Activated T-cell treated with anti-CD3 and anti-CD28 coated beads, Interleukin-2, amount 50 U/mL, for 1 hour (primary cell): ENCODE measurements at places on chromosomes 11 and 22.

GRCh38 chr11:1883346-1884302 lies 8.1 kb downstream of the PRR33 start:
- no peak for DNase-seq

DNA sequence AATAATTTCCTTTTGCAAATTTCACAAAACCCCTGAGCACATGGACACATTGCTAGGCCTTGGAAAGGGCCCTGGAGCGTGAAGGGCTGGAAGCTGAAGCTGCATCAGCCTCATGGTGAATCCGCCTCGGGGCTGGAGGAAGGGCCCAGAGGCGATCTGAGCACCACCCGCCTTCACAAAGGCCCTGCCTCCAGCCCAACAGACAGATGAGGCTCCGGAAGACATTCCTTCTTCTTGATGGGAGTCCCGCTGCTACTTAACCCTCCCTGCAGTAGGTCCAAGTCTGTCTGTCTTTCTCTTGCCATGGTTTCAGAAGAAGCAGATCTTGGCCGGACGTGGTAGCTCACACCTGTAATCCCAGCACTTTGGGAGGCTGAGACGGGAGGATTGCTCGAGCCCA lies 16.5 kb downstream of the ARRB1 start:
- DNase-seq, result no peak

GRCh38 chr11:7671347-7672215 lies 1.7 kb downstream of the CYB5R2 start:
- no peak for DNase-seq

DNA sequence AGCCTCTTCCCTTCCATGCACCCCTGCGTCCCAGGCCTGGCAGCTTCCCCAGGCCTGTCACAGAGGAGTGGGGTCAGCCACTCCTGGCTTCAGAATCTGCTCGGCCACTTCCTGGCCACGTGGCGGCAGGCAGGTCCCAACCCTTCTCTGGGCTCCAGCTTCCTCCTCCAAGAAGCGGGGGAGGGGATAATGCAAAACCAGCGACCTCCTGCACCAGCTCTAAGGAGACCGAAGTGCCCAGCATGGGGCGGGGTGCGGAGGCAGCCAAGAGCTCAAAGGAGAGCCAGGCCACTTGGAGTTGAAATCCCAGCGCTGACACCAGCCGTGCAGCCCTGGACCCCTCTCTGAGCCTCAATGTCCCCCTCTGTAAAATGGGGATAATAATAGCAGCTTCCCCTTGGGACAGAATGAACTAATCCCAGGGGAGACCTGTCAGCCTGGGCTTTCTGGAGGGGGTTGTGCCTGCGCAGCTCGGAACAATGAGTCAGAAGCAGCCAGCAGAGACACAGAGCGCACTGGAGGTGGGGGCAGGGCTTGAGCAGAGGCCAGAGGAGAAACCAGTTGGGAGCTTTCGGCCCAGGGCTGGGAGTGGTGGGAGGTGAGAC lies 22.8 kb upstream of the PICK1 start:
- no peak for DNase-seq

GRCh38 chr11:108558222-108558621 lies 35.3 kb downstream of the EXPH5 start:
- no peak for DNase-seq

DNA sequence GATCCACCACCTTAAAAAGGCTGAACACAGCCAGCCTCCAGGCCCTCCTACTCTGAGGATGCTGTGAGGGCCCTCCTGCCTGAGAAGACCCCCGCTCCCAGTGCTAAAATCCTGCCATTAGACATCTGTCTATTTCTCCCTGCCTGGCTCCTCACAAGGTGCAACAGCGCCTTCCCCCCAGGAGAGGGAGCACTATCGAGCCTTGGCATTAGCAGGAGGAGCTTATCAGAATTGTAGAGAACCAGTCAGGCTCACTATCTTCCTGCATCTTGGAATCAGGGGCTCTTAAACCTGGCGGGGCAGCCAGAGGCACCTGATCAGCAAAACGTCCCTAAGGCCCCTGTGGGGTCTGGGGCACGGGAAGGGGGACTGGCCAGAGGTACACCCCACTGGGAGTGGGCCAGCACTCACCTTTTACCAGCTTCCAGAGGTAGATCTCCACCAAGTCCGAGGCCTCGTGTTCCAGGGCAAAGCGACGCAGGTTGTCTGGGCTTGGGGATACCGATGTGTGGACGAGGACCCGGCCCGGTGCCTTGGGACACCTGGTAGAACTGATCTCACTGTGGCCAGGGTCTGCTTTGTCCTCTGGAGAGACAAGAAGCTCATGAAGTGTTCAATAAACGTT lies 28.7 kb downstream of the CHRDL2 start:
- peak; percentile 60 for DNase-seq

DNA sequence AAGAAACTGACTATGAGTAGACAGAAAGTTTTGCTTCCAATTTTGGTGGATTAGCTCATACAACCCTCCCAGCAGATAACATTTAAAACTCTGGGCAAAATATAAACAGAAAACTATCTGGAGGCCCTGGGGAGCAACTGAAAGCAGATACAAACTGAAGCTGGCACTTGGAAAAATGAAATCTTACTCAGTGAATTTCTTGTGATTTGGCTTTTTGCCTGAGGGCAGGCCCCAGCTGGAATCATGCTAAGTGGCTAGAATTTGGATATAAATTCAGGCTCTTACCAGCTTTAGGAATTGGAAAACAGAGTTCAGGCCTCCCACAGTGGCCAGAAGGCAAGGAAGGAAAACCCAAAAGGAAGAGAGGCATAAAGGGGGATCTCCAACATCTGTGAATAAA lies 85.8 kb downstream of the EFCAB6 start:
- DNase-seq, result no peak

DNA sequence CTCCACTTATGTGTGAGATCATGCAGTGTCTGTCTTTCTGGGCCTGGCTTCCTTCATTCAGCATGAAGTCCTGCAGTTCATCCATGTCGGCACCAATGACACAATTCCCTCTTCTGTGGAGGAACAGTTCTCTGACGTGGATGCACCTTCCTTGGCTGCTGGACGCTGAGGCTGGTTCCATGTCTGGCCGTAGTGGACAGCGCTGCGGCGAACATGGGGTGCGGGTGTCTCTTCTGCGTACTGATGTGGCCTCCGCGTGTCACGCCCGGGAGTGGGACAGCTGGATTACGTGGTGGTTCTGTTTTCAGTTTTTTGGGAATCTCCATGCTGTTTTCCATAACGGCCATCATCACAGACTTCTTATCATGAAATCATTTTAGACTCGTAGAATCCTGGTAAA lies 16.9 kb upstream of the MUC2 start:
- DNase-seq, result no peak

GRCh38 chr11:118998822-118999221 lies 884 bp downstream of the CENATAC start:
- DNase-seq, result no peak

- no peak for DNase-seq
Observed at GRCh38 chr11:95697614-95698408, 91.8 kb downstream of the FAM76B start.
